Activated T-helper 17 cell treated with anti-CD3 and anti-CD28 coated beads, Interleukin-2, amount 50 U/mL, for 72 hours (primary cell): ENCODE measurements at places on chromosomes 1 and 21. TPM values are rescaled to one million over a fixed set of nuclear protein-coding genes. Genes with fewer than 3 reads are reported as not detected.

DNA sequence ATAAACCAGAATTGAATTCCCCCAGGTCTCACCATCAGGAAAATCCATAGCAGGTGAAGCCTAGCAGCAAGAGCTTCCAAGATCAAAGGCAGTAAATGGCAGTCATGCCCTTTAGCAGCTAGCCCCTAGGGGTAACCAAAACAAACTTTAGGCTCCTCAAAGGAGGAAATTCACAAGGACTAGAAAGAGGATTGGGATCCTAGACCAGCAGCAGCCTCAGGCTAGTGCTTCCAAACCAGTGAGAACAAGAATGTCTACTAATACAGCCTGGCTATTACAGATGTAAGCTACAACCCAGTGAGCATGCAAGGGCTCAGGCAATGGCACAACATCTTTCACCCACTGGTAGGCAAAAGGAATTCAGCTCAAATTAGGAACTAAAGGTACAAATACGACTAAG, 11.1 kb upstream of the RIMKLA start:
- ATAC-seq = no peak
- no peaks in the 10 kb centered on the region for H3K4me1 ChIP-seq
- peaks cover 11% of the 10 kb centered on the region for H3K27me3 ChIP-seq
- H3K27ac ChIP-seq = no peak overlapping the region
- H3K36me3 ChIP-seq = no peaks in the 10 kb centered on the region

GRCh38 chr1:22751124-22751531, 40.5 kb downstream of the EPHB2 start:
- H3K36me3 ChIP-seq = no peaks in the 10 kb centered on the region
- no peak overlapping the region for H3K4me3 ChIP-seq
- ATAC-seq = no peak
- H3K27ac ChIP-seq = no peak overlapping the region
- H3K4me1 ChIP-seq = peaks cover 5% of the 10 kb centered on the region

GPR52 gene
- total RNA-seq = 5.1 TPM

GRCh38 chr1:54857141-54857540, 29.9 kb downstream of the DHCR24 start:
- peaks cover 66% of the 10 kb centered on the region for H3K36me3 ChIP-seq
- no peaks in the 10 kb centered on the region for H3K4me1 ChIP-seq
- no peak for ATAC-seq
- no peaks in the 10 kb centered on the region for H3K27me3 ChIP-seq
- H3K4me3 ChIP-seq = no peak overlapping the region

S100A7A gene
- not detected for total RNA-seq
